ENCODE measurements at places on chromosomes 2 and 18.

DNA sequence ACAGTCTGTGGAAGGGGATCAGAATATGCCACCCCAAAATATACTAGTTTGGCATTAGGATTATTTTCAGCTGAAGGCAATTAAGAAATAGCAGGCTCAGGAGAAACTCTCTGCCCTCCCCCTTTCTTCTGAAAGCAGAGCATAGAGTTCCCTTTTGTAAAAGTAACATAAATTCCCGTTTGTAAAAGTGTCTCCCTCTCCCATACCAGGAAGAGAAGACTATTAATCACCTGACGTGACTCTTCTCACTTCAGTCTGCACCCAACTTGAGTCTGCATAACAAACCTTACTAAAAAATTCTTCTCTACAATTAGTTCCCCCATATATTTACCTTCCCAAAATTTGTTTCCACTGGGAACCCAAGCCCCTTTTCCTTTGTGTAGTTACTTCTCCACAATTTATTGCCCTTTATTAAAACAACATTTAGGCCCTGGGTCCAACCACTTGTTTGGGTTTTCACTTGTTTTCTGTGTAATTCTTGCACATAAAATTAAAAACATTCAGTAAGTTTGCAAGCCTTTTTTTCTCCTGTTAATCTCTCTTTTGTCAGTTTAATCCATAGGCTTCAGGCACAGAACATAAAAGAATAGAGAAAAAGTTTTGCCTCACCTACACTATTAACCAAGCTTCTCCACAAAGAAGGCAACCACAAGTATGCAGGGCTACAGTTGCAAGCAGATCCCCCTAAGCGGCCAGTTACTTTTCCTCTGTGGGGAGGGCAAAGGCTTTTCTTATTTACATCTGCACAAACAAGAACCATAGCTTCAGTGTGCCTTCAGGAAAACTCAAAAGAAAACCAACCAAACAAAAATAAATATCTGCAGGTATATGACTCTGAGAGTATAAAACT, 107.6 kb upstream of the MSH2 start:
- DNase-seq, result no peak

- DNase-seq, result no peak
Measured at GRCh38 chr2:188984680-188985079, 10.5 kb downstream of the COL3A1 start.

GRCh38 chr2:237566401-237567235, at the start of gene PRLH:
PRLH (plus strand) TSS chr2:237566574; CDS start chr2:237566574, 0 bp downstream.
- no peak for DNase-seq

DNA sequence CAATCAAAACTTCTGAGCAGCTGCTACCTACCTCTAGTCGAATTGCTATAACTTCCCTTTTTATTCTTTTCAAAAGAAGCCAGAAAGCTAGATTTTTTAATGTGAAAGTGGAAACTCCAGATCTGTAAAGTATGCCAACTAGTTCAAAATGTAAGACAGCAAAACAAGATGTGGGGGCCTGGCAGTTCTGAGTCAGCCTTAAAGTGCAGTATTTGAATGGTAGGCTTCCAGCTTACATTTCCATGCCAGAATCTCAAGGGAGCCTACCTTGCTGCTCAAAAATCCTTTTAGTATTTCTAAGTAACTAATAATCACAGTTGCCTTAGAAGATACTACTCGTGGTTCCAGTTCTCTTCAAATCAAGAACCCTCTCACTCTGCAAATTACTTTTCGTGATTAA, 1288.7 kb downstream of the LRP1B start:
- no peak for DNase-seq

DNA sequence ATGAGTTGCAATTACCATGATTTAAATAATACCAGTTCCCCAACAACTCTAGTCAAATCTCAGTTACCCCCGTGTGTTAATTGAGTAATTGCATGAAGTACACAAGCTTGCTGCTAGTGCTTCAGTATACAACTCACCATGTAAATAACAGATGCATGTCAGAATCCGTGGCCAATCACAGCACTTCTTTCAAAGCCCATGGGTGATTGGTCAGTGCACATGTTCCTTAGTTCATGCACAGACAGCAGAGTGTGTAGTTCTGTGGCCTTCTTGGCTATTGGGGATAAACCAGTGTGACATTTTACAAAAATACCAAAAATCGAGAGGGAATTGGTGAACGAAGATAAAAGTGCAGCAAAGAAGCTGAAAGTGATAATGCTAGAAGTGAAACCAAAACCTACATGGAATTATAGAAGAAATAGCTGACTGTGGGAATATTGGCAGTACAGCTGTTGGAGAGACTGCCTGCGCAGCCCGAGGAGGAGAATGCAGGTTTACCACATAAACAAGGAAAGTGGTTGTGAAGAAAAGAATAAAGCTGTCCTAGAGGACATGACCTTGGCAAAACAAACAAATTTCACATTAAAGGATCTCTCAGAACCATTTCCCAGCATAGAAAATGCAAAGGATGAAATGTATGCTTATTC, 59.4 kb downstream of the NEDD4L start:
- no peak for DNase-seq

DNA sequence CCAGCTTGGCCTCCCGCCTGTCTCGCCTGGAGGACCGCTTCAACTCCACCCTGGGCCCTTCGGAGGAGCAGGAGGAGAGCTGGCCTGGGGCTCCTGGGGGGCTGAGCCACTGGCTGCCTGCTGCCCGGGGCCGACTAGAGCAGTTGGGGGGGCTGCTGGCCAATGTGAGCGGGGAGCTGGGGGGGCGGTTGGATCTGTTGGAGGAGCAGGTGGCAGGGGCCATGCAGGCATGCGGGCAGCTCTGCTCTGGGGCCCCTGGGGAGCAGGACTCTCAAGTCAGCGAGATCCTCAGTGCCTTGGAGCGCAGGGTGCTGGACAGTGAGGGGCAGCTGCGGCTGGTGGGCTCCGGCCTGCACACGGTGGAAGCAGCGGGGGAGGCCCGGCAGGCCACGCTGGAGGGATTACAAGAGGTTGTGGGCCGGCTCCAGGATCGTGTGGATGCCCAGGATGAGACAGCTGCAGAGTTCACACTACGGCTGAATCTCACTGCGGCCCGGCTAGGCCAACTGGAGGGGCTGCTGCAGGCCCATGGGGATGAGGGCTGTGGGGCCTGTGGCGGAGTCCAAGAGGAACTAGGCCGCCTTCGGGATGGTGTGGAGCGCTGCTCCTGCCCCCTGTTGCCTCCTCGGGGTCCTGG, 3.7 kb upstream of the KHK start:
- no peak for DNase-seq

GRCh38 chr2:240795916-240796510, 24.0 kb downstream of the KIF1A start:
- DNase-seq, result no peak

GRCh38 chr2:44269831-44270230, 5.4 kb upstream of the SLC3A1 start:
- no peak for DNase-seq

- no peak for DNase-seq
Measured at GRCh38 chr2:44615950-44616518, 254.3 kb downstream of the CAMKMT start.

DNA sequence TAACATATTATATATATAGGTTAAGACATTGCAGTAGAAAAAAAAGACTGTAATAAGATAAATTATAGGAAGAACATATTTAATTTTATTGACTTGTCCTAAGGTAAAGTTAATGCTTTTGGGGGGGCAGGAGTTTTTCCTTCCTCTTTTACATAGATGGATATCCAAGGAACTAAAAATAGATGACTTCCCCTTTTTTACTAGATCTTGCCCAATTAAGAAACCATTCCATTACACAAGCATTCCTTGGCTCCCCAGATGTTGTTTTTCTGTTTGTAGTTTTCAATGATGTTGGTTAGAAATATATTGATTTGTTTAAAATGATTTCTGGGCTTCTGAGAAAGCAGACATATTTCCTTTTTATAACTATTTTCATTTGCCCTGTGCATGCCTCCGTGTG, 22.4 kb upstream of the PMAIP1 start:
- no peak for DNase-seq

- DNase-seq, result no peak
Measured at GRCh38 chr2:120740375-120740764, 4.7 kb downstream of the GLI2 start.

GRCh38 chr2:96146881-96147592, 1.8 kb upstream of the DUSP2 start:
- DNase-seq, result no peak

DNA sequence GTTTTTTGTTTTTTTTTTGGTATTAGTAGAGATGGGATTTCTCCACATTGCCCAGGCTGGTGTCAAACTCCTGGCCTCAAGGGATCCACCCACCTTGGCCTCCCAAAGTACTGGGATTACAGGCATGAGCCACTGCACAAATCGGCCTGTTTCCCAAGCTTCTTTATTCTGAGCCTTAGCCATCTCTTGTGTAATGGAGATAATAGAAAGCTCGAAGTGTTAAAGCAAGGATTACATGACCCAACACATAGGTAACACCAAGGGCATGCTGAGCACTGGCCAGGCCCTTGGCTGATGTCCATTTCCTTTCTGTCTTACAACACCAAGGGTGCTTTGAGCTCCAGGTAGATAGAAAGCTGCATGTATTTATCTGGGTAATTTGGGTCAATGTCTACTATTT, 187.8 kb upstream of the MEX3C start:
- DNase-seq, result no peak

- DNase-seq, result no peak
Measured at GRCh38 chr18:75170916-75171315, 38.0 kb downstream of the PTGR3 start.

GRCh38 chr2:153871231-153872221, at the start of gene GALNT13:
GALNT13 (plus strand) TSS chr2:153871922.
- DNase-seq, result no peak

DNA sequence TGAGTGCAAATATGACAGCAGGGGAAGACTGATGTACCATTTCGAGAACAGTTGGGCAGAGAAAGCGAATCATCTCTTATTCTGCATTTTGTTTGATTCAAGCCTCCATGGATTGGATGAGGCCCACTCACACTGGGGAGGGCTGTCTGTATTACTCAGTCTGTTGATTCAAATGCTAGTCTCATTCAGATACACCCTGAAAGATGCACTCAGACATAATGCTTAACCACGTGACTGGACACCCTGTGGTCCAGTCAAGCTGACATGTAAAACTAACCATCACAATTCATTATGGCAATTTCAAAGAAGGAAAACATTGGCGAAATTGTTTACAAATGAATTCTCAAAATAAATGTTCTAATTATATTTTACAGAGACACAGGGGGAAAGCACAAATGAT, 1210.2 kb downstream of the DPP10 start:
- DNase-seq, result no peak

- DNase-seq, result no peak
Measured at GRCh38 chr2:46970334-46971288, 55.0 kb upstream of the MCFD2 start.

GRCh38 chr2:60873381-60873780, 8.0 kb upstream of the REL start:
- DNase-seq, result no peak

DNA sequence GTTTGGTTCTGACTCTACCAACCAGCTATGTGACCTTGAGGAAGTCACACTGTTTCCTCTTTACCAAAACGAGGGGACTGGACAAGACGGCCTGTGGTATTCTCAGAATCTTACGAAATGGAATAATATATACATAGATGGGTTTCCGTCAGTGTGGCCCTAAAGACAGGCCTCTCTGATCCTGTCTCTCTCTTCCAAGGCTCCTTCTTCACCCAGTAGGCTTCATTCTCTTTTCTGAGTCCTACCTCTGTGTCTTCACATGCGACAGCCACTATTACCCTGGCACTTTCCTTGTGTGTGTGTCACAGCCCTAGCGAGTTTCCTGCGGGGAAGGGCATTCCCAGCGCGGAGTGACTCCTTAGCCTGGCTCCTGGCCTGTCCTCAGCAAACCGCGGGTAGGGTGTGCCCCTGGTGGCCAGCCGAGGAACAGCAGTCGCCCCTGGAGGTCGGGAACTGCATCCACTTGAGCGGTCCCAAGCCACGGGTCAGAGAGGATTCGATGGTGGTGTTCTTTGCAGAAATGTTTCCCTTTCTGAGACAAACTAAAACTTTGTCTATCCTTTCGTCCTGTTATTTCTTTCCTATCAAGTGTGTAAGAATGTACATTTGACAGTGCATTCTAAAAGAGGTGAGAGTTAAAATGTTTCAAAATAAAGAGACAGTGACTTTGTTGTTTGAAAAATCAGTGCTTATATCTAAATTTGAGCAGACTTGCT, 63.3 kb downstream of the RAB31 start:
- DNase-seq, result peak; percentile 32

- DNase-seq, result no peak
Measured at GRCh38 chr18:35856178-35856577, 116.3 kb upstream of the RMP24 start.

GRCh38 chr2:40955042-40955441, 503.2 kb upstream of the SLC8A1 start:
- DNase-seq, result no peak

- no peak for DNase-seq
Measured at GRCh38 chr2:236119476-236119875, 48.7 kb downstream of the GBX2 start.

DNA sequence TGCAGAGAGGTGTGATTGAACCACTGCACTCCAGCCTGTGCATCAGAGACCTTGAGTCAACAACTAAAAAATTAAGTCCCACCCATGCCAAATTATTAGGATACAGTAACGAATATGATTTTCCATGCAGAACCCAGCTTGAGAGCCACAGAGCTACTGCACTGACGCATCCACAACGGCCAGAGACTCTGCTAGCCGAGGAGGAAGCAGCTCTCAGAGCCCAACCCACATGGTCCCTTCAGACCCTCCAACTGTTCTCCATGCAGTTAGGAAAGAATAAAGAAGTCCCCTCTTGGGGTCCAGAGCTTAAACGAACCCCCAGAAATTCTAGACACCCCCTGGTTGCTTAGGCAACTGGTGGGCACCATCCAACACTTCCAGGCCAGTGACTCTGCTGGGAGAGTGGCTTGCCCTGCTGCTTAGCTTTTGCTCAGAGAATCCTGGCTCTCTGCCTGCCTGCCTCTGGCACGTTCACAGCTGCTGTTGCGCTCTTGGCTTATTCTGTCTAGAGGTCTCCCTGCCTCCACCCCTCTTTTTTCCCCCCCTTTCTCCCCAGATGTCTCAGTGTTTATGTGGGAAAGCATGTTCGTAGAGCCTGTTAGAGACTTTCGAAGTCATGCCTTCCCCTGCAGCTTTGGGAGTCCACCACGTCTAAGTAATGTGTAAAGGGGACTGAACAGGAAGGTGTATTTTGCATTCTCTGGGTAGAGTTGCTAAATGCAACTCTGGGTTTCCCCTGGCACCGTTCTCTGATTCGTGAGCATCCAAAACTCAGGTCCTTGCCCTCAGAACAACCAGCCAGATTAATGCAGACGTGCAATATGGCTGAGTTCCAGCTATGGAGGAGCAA, 26.0 kb upstream of the SP3 start:
- DNase-seq, result no peak

Data from stimulated activated CD4-positive, alpha-beta T cell treated with anti-CD3 and anti-CD28 coated beads, Interleukin-15, amount 100 ng/mL, for 1 hour (primary cell).